Mesothelial cell of epicardium (in vitro differentiated cells): ENCODE measurements at places on chromosomes 3 and 15.

DNA sequence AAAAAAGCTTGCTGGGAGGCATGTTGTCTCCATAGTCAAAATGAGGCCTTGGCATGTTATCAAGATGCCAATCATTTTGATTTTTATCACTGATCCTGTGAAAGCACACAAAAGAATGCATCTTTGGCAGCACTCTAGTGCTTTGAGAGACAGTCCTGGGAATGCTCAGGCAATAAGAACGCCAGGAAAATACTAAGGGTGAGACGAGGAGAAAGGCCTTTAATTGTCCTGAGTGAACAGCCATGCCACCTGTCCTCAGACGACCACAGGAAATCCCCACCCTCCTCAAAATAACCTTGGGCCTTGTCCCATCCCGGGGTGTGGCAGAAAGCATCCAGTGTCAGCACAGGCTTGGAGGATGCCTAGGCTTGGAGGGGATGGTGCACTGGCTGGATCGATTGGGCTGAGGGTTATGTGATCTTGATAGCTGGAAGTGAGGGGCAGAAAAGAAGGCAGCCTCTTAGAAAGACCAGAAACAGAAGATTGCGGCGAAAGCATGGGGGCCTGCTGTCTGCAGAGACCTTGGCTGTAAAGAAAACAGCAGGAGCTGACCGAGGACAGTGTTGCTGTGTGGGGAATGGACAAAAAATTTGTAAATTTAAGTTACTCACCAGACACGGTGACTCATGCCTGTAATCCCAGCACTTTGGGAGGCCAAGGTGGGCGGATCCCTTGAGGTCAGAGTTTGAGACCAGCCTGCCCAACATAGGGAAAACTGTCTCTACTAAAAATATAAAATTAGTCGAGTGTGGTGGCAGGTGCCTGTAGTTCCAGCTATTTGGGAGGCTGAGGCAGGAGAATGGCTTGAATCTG is 7.3 kb downstream of the TMEM158 start:
- no peak for DNase-seq

DNA sequence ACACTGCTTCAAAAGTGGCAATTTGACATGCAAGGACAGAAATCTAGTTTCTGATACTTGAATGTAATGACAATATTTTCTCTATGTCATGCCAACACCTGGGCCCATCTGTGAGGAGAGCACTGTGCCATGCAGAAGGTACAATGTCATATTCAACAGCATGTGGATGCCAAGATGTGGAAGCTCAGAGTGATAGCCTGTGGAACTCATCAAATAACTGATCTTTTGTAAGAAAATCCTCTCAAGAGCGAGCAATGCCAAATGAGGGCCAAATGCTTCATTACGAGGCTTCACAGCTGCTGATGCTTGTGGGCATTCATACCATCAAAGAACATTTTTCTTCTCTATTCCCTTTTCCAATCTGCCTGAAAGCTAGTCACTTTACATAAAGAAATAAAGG is 95.1 kb downstream of the ROBO1 start:
- DNase-seq = no peak

DNA sequence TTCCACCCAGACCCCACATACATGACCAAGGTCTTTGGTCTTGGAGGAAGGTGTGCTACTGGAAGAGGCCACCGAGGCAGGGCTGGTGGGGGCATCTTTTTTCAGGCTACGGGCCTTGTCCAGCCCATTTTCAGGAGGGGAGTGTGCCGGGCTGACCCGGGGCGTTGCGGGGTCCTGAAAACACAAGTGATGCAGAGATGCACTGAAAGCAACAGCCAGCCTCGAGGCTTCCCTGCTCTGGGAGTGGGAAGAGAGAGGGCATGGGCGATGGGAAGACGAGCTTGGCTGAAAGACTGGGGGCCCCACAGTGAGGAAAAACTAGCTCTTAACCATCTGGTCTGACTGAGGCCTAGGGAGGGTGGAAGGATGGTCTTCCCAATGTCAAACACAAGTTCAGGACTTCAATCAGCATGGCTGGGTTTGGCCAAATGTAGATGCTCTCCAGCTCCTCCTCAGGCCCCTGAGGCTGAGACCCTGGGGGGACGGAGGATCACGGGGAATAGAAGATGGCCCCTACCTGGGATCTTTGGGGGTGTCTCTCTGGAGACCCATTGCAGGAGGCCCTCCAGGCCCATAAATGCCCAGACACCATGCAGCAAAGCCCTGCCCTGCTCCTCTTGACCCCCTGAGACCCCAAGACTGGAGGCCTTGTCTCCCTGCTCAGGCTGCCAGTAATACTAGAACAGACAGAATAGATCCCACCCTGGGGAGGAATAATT is 38.9 kb downstream of the TLE3 start:
- DNase-seq = no peak

- DNase-seq = no peak
Observed at GRCh38 chr3:192054881-192055280, 593.9 kb downstream of the PYDC2 start.

- DNase-seq = no peak
Observed at GRCh38 chr3:101256511-101256910, 63.9 kb downstream of the IMPG2 start.

DNA sequence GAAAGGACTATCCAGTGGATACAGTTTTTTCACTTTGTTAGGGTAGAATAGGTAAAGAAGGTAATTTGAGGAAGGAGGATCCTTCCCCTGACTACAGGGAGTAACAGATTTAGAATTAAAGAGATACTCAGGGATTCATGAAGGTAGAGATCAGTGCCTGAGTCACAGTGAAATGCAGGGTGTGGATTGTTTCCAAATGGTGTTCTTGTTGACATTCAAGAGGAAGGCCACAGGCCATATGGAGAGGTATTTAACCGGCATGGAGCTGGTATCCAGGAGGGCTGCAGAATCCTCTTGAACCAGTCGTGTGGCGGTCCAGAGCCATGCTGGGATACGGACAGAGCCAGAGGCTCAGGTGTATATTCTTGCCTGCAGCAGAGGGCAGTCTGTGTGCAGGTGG is 28.2 kb downstream of the GYG1 start:
- no peak for DNase-seq

DNA sequence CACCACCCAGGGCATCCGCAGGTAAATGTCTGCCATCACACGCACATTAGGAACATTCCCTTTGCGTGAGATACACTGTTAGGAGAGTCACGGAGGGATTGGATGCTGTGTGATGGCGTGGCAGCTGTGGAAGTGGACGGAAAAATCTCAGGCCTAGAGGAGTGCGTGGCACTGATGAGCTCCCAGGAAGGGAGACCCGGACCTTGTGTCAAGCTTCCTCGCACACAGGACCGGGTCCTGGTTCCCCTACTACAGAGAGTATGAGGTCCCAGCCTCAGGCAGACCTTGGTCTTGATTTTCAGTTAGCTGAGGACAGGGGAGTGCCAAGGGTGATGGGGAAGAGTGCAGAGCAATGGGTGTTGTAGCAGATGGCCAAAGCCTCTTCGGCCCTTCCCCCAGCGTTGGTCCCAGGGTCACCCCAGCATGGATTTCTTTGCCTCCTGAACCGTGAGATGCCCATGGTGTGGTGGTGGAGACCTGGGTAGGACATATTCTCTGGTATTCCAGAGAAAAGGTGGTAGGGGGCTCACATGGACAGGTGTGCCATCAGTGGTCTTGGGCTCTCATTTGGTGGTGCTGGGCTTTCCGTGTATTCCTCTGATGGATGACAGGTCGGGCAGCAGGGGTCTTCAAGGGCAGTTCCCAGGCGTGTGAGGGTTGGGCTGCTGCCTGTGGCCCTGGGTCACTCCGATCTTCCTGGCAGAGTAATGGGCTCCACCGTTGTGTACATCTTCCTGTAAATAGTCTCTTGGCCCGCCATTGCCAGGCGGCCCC is 105.1 kb downstream of the SNRPN start:
- peak; percentile 3 for DNase-seq

DNA sequence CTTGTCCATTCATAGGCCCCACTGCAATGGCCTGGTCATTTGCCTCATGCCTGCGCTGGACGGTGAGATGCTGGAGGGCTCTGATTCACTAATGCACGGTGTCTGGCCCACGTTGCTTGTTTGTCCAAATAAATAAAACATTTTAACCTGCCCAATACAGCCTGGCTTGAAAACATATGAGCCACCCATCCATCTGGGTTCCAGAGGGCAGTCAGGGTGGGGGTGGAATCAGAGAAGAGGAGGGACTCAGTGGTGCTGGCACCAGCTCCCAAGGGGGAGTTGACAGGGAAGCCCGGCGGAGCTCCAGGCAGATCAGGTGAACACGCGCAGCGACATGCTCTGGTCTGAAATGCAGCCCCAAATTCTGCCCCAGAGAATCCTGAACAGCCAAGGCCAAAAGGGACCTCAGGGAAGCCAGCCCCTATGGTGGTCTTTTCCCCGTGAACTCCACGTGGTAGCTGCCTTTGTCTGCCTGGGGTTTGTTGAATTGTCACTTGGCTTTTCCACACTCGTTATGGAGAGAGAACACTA is 265.2 kb downstream of the UACA start:
- DNase-seq = no peak

- DNase-seq = no peak
Observed at GRCh38 chr3:184688251-184688881, 23.5 kb downstream of the MAGEF1 start.

DNA sequence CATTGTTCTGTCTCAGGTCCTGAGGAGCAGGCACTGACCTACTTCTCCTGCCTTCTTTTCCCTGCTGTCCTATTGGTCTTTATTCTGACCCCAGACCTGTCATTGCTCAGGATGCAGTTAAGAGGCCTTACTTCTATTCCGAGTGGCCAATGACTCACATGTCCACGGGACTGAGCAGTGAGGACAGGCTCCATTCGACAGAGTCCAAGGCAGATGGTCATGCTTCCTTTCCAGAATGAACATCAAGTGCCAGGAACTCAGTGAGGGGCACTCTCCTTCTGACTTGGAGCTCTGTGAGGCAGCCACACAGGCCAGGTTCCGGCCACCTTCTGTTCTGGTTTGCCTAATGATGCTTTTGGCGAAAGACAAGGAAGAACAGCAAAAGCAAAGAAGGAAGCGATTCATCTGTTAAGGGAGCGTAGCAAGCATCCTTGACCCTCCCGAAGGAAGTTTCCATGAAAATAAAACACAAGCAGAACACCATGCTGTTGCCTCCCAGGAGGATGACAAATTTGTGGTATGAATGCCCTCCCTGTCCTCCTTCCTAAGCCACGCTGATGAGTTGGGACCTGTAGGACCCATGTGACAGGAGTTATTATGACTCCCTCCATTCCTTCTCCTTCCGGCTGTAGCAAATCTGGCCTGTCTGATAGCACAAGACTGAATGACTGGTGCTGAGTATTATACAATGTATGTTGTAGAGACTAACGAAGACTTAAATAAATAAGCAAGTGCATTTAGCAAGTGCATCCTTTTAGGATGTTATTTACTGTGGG is 14.4 kb upstream of the TPRG1 start:
- DNase-seq = no peak

GRCh38 chr15:39583596-39584265 is 2.9 kb downstream of the THBS1 start:
- no peak for DNase-seq

DNA sequence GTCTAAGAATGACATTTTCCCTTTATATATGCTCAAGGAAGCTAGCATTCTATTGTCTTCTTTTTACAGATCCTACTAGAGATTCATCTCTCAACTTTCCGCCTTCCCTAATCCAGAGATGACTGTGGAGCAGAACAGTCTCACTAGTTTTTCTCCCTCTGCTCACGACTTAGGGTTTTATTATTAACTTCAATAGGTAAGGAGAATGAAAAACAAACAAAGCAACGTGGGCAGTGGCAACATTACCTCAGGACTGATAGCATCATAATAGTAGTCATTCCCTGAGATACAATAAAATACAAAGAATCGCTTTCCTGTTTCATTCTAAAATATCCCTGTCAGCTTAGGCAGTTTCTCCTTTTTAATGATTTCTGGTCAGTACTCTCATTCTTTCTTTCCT is 154.3 kb upstream of the PLAAT1 start:
- no peak for DNase-seq

GRCh38 chr15:94582368-94582767 is 351.0 kb downstream of the MCTP2 start:
- DNase-seq = no peak

- DNase-seq = no peak
Observed at GRCh38 chr3:191424881-191425280, 36.1 kb upstream of the PYDC2 start.

DNA sequence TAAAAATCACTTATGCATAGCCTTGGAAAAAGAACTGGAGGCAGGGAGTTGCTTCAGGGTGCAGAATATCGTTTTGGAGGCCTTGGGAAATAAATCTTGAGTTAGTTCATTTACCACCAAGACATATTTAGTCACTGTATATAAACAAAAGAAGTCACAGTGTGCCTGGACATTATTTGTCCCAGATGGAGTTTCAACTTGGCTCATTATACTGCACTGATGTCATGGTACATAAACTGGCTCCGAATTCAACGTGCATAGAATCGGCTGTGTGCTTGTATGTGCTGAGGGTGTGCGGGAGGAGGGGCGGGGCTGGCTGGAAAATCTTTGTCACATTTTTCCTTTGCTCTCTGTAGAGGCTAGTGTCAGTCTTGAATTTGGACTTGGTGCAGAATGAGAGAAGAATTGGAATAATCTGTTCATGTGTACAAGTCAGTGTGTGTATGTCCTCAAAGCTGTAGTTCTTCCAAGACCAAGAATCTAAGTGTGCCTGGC is 86.6 kb downstream of the FNDC3B start:
- no peak for DNase-seq

DNA sequence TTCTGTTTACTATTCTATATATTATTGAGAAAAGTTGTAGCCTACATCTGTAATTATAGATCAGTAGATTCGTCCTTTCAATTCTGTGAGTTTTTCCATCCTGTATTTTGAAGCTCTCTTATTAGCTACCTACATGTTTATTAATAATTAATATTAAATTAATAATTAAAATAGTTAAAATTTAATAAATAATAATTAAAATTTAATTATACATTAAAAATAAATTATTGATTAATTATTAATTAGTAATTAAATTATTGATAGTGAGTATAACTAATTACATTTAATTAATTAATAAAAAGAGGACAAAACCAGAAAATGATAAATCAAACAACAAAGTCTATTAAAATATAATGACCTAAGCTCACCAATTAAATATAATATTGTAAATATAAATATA is 606.6 kb upstream of the ROBO1 start:
- DNase-seq = no peak

- DNase-seq = no peak
Observed at GRCh38 chr3:107465064-107465631, 57.6 kb upstream of the BBX start.
